Karpas-422 (cell line): ENCODE measurements at places on chromosomes 3 and 15.

DNA sequence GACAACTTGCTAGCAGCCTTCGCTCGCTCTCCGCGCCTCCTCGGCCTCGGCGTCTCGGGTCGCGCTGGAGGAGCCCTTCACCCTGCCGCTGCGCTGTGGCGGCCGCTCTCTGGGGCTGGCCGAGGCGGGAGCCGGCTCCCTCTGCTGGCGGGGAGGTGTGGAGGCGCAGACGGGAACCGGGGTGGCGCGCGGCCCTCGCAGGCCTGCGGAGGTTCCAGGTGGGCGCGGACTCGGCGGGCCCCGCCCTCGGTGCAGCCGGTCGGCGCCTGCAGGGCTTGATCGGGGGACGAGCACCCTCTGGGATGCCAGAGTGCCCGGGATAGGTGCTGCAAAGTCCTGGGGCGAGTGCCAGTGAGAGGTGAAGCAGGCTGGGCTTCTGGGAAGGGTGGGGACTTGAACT, 989.9 kb downstream of the ROBO2 start:
- DNase-seq: no peak

DNA sequence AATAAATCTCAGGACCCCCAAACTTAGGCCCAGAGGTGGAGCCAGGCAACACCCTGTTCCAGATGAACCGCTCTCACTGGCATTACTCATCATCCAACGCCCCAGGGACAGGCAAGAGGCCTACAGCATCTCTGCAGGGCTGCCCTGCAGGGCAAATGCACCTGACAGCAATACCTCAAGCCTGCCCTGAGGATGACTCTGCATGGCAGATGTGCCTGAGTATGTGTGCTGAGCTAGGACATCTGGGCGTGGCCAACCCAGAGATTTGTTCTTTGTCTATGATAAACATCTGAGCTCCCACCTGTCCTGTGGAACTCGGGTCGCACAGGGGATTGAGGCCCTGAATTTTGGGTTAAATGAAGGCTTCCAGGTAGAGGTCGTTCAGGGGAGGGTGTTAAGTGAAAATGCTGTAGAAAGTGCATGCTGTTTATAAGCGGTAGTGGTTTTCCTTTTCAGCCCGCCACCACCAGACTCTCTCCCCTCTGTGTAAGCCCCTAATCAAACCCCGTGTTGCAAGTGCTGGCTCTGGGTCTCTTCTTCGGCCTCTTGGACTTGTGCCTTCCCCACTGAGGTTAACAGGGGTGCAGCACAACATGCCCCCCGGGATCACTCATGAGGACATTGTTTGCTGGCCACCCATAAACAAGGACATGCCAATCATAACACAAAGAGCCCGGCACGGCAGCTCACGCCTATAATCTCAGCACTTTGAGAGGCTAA, 92.3 kb downstream of the ATP10A start:
- no peak for DNase-seq

DNA sequence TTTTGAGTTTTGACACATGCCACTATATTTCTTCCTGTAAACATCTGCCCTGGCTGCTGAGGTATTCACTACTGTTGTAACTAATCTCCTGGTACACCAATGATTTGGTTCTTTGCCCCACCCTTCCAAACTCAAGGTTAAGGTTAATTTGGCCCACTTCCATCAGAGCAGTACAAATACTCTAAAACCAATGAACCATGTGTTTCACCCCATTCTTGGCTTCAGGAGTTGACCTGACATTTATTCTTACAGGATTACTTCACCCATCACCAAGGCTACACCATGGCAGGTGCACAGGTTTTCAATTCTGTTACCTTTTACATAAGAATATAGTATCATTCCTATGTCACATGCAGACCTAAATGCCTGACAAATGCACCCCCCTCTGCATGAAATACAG, 1179.9 kb downstream of the ZPLD1 start:
- no peak for DNase-seq

DNA sequence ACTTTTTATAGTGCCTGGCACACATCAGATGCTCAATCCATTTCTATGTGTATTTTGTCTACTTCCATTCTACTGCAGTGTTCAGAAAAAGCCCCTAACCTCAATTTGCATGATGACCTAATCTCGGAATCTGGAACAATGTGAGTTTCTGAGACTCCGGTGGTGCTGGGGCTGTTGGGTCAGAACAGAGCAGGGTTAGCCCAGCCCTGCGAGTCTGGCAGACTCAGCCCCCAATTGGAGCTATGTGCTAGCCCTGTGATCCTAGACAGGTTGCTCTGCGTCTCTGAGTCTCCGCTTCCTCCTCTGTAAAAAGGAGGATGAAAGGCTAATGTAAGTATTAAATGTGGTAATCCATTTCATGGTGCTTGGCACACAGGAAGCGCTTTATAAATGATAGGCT, 95.0 kb upstream of the ICE2 start:
- DNase-seq: no peak

DNA sequence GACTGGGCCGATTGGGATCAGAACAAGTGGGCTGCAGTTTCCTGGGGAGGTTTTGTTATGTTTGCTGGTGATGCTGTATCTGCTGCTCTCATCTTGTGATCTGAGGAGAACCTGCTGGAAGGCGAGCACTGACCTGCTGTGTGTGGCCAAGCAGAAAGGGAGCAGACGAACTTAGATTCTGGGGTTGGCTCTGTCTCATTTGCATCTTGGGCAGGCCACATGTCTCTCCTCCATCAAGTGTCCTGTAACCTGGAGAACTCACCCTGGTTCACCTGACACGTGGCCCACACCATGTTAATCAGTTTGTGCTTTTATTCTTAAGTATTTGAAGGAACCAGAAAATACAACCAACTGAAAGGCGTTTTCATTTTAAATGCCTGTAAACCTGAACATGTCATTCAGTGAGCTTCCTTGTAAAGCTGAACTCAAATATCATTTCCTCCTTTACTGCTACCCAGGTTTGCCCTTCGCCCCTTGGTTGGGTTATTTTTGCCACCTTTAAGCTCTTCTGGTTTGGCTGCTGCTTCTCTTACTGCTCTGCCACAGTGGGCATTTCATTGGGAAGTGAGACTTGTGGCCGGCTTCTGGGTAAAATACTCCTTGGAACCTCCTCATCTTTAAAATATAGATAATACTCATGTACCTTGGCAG, 33.5 kb upstream of the TRAK1 start:
- DNase-seq: peak; percentile 85

GRCh38 chr3:192929146-192929545, 11.5 kb upstream of the MB21D2 start:
- DNase-seq: no peak

GRCh38 chr3:151926956-151927355, 53.5 kb downstream of the SUCNR1 start:
- DNase-seq: no peak

- no peak for DNase-seq
These were observed 2.5 kb downstream of the TWF2 start for GRCh38 chr3:52236424-52236886.

DNA sequence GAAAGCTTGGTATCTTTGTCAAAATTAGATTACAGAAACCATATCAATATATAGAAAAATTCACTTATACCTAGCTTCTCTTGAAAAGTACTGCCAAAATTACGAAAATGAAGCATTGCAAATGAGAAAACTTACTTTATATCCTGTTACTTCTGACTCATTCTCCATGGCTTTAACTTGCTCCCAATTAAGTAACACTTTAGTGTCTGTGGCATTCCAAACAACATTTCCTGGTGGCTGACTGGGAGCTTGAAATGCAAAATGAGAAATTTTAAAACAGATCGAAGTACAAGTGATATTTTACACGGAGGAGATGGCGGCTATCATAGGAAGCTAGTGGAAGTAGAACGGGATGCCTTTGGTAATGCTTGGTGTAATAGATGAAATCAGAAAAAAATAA, 347.3 kb downstream of the CNTN3 start:
- no peak for DNase-seq

- DNase-seq: no peak
These were observed 69.6 kb downstream of the EFCAB12 start for GRCh38 chr3:129358772-129359371.

GRCh38 chr3:474828-475227, 278.3 kb downstream of the CHL1 start:
- DNase-seq: no peak

GRCh38 chr15:95018888-95019545, 787.7 kb downstream of the MCTP2 start:
- no peak for DNase-seq

- no peak for DNase-seq
These were observed 7.1 kb downstream of the TLE3 start for GRCh38 chr15:70090436-70091296.

DNA sequence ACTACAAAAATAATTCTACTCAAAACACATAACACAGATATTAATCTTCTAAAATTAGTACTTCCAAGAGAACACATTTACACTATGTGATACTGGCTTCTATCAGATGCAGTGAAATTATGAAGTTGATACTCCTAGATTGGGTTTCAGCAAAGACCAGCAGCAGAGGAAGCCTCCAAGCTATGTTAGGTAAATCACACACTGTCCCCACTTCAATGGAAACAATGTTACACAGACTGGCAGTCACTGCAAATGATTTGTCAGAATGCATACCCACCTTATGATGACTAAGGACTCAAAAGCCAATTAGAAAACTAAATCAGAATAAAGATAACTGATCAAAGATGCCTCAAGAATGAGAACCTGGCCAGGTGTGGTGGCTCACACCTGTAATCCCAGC, 90.1 kb upstream of the MYO5C start:
- DNase-seq: no peak

DNA sequence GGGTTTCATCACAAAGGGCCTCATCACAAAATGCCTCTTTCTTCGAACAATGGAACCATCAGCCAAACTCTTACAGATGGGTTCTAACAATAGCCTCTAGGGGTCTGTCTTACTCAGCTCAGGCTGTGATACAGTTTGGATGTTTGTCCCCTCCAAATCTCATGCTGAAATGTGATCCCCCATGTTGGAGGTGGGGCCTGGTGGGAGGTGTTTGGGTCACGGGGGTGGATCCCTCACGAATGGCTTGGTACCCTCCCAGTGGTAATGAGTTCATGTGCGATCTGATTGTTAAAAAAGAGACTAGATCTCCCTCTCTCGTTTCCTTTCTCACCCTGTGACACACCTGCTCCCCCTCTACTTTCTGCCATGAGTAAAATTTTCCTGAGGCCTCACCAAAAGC, 47.9 kb upstream of the LIPC start:
- DNase-seq: peak; percentile 49

GRCh38 chr3:78565712-78566111, 1202.1 kb downstream of the ROBO1 start:
- peak; percentile 21 for DNase-seq

- no peak for DNase-seq
These were observed 65.0 kb downstream of the WWTR1 start for GRCh38 chr3:149592758-149593240.

- peak; percentile 86 for DNase-seq
These were observed 324.7 kb downstream of the SHQ1 start for GRCh38 chr3:72523429-72524151.

GRCh38 chr15:54347082-54347827, 369.0 kb downstream of the UNC13C start:
- no peak for DNase-seq

DNA sequence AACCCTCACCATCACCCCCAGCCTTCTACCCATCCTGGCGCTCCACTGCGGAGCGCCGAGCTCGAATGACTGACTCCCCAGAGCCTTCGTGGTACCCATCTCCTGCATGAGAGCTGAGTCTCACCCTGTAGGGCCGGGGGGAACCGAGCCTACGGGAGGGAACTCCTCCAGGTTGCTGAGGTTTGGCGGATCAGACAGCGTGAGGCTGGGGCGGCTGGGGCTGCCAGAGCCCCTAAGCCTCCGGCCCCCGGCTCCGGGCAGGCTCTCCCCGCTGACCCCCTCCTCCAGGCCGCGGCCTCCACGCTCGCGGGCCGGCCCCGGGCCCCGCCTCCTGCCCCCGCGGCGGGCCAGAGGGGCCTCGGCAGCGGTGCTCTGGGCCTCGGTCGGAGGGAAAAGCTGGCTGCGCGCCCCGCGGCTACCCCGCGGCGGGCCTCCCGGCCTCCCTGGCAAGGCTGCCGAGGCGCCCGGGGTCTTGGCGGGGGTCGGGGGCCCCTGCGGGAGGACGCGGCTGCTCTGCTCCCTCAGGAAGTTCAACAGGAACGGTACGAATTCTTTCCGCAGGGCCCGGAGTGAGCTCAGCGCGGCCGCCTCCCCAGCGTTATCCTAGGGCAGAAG, 643 bp downstream of the CDAN1 start:
- peak; percentile 63 for DNase-seq

DNA sequence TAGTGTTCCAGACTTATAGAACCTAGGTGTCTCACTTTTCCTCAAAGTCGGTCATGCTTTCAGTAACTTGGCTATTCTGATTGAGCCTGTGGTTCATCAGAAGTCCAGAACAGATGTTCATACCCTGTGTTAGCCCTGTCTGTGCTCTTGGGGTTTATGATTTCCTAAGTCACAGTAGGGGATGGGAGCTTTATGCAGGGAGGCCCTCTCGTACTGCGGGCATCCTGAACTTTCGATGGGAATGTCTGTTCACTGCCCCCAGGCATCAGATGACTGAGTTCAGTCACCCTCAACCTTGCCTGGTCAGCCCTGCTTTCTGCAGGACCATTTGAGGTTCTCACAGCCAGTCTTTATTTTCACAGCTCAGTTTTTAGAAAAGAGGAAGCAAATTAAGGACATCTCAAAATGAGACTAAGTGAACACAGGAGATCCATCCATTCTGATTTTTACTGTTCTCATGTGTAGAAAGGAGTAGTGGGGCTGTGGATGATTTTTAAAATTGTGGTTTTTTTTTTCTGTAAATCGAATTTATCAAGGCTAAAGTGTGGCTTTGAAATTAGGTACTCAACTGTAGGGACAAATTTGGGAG, 71.3 kb downstream of the CMTM8 start:
- DNase-seq: no peak

- peak; percentile 72 for DNase-seq
These were observed 773 bp downstream of the ANKRD28 start for GRCh38 chr3:15796771-15797641.

GRCh38 chr3:168618827-168619470, 523.2 kb upstream of the GOLIM4 start:
- DNase-seq: no peak

- no peak for DNase-seq
These were observed 206.1 kb upstream of the DPH6 start for GRCh38 chr15:35752134-35752466.

DNA sequence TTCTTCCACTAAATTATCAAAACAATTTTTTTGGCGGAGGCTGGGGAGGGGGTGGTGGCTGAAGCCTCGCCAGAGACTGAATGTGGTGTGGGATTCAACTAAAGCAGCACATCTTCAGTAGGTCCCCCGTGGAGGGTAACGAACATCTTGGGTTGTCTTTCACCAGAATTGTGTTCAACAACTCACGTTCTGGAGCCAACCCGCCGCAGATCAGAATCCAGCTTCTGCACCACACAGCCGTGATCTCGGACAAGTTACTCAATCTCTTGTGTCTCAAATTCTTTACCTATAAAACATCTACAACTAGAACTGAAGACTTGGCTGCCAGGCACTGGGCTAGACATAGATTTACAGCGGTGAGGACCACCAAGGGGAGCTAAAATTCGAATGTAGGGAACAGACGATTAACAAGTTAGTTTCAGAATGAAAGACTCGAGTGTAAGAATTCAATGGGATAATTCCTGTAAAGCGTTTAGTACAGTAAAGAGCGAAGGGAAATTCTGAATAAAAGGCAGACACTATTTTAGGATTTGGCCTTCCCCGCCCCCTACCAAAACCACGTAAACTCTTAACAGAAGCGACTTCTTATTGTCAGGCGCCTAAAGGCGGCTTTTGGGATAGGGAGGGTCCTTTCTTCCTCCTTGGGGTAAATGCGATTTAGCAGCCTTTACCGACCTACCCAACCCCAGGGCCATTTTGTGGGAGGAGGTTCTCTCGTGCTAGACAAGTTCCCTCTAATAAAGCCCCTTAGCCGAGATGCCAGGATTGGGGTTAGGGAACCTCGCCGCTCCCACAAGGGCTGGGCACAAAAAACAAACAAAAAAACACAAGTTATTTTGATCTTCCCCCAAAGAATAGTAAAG, 697 bp upstream of the RAB5A start:
- no peak for DNase-seq
